ENCODE measurements at places on chromosomes 7 and 10.

DNA sequence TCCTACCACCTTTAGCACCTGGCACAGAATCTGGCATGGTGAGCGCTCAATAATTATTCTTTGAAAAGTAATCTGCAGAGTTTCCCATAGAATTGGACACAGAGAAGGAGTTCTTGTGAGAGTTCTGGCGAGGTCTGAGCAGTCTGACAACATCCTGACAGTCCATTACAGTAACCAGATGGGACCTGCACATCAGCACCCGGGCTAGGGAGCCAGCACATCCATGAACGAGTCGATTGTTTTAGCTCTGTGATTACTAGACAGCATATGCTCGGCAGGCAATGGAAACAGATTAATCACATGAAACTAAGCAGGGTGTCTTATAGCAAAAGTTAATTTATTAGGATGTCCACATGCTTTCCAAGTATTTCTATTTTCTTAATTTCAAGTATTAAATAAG is 96.7 kb downstream of the SEMA3D start:
- DNase-seq = no peak

DNA sequence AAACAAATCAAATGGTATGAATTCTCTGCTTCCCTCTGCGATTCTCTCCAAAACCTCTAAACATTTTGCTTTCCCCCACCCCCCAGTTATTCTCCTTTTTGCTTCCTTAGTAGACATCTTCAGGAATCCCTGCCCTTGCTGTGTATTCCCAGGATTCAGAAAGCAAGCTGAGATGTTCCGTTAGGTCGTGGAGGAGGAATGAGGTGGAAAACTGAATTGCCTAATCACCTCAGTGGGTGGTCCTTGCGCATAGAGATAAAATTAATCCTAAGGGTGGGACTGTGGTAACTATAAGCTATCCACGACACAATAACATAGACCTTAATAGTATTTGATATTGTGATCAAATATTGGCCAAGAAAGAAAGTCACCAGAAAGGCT is 49.1 kb upstream of the SEMA3C start:
- no peak for DNase-seq

- peak; percentile 24 for DNase-seq
These were observed 579 bp downstream of the RBM33 start for GRCh38 chr7:155644971-155645509.

DNA sequence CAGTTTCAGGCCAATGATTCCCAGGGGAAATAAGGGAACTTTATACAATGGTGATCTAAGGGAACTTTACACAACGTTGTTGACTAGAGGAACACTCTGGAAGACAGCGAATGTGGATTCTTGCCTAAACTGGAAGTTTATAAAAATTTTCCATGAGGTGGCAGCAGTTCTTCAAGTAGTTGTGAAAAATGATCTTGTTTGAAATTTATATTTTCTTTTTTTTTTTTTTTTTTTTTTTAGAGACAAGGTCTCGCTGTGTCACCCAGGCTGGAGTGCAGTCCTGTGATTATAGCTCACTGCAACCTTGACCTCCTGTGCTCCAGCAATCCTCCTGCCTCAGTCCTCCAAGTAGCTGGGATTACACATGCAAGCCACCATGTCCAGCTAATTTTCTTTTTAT is 32.1 kb upstream of the GTF2I start:
- no peak for DNase-seq

DNA sequence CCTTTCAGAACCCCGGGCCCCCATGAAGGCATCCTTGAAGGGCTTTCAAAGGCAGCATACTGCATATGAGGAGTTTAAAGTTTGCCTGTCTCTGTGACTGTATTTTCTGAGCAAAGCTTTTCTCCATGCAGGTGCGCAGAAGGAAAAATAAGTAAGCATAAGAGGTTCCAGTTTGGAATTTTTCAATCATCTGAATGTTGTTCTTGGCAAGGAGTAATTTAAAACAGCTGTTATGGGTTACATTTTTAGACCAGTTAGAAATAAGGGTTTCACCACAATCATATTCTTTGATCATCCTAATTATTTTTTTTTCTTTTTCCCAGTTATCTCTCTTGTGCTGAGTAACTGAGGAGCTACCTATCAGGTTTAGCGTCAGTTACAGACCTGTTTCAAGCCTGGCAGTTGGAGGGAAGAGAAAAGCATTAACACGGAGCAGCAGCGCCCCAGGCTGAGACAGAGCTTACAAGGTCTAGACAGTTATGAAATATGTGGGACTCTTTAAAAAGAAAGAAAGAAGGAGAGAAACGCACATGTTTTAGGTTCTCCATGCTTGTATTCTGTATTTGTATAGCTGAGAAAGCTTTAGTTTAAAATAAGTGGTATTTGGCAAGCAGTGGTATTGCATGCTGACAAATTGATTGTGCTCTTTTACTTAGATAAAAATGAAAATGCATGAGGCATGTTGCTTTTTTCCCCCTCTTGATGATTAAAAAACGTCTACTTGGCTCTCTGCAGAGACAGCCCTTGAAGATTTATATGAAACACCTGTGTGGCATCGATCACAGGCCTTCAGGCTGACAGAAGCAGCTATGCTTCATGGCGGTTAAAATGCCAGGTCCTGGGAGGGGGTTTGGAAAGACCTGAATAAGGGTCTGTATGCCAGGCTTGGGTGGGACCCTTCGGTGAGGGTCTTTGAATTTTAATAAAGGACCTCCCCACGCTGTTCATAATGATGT is 157.6 kb downstream of the GRK5 start:
- DNase-seq = no peak

GRCh38 chr10:10353326-10353868 is 664.3 kb upstream of the CELF2 start:
- peak; percentile 11 for DNase-seq

DNA sequence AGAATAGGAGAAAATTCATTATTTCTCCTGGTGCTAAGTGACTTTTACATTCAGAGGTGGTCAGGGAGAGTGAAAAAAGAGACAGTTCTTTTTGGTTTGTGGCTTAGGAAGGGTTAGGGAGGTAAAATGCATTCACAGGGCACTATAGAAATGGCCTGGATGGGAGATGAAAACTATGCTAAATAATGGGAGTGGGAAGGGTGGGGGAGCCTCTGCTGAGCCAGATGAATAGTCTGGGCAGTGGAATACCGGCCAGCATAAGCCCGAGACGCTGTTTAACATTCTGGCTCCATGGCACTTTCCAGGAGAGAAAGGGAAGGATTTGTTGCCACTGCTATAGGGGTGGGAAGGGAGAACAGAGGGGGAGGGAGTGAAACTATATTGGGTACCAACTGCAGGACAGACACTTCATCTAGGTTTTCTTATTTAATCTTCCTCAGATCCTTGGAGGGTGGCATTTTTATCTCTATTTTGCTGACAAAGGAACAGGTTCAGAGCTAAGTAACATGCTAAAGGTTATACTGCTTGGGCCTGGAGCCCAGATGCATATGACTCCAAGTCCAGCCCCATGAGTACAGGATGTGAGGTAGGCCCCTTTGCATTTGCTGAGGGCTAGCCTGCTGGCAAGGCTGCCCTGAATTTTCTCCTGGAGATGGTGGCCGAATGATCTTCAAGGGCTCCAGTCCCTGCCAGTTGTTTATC is 372.4 kb downstream of the CCSER2 start:
- DNase-seq = no peak

DNA sequence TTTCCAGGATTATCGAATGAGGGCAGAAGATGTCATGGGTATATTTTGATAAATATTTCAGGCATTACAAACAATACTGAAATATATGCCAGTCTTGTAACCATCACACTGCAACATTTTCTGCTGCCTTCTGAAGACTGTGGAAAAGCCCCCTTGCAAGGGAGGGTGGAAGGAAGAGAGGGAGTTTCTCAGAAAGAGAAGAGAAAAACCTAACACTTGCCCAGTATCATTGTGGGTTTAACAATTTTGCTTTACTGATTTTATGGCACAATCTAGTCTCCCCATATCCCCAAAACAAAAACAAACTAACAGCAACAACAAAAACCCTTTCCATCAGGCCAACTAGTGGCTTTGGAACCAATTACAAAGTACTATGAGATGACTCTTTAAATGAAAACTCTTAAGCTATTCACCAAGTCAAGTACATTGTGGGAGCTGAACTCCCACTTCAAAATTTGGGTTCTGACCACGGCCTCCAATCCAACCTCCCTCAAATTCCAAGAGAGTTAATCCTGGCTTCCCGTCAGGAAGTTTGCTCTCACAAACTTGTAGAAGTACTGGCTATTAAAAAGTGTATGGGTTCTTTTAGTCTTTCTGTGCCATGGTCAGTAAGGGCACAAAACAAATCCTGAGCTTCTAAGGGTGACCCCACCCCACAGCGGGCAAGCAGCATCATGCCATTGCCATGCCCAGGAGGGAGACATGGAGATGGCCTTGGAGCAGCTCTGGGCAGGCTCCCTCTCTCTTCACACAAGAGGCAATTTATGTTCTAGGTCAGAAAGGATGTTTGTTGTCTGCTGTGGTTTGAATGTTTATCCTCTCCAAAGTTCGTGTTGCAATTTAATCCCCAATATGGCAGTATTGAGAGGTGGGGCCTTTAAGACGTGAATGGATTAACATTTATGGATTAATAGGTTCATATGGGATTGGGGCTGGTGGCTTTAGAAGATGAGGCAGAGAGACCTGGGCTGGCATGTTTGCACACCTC is 96.3 kb downstream of the JAZF1 start:
- DNase-seq = no peak

DNA sequence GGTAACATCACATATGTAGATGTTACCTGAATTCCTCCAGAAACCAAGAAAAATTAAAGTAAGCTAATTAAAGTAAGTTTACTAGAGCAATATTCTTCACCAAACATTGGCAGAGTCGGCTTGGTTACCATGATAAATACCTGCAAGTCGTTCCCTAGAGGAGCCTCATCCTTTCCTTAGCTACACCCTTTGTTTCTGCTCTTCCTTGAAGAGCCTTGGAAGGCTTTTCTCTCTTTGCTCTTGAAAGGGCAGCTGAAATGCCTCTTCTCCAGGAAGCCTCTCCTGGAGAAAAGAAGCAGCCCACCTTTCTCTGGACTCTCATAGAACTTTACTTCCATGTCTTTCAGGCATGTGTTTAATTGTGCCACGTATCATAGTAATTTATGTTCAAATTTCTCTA is 34.9 kb upstream of the CALD1 start:
- DNase-seq = no peak

DNA sequence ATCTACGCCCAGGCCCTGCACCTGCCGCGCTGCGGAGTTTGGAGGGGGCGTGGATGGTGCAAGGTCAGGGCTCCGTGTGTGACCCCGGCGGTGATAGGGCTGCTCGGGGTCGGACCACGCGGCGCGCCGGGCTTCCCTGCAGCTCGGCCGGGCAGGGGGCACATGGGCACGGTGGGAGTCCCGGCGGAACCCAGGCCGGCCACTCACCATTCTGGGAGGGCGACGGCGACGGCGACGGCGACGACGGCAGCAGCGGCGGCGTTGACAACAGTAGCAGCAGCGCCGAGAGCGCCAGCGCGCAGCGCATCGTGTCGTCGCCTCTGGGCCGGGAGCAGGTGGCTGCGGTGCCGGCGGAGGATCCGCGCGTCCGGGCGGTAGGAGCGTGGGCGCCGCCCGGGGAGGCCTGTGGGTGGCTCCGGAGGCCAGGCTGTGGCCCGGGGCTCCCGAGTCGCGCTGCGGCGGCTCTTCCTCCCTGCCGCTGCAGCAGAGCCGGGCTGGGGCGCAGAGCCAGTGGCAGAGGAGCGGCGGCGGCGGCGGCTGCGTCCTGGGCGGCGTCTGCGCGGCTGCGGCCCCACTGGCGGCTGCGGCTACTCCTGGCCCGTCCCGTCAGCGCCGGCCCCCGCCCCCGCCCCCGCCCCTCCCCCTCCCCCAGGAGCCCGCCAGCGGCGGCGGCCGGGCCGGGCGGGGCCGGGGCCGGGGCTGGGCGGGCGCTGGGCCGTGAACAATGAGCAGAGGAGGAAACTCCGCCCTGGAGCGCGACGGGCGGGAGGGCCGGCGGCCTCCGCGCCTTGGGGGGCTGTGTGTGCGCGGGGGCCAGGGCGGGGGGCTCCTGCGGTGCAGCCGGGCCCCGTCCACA is at the start of gene PODXL:
Gene PODXL (minus strand): TSS at position 576 of the 856 bp plus-strand sequence. CDS start 269 bp downstream, at position 307.
- peak; percentile 75 for DNase-seq

DNA sequence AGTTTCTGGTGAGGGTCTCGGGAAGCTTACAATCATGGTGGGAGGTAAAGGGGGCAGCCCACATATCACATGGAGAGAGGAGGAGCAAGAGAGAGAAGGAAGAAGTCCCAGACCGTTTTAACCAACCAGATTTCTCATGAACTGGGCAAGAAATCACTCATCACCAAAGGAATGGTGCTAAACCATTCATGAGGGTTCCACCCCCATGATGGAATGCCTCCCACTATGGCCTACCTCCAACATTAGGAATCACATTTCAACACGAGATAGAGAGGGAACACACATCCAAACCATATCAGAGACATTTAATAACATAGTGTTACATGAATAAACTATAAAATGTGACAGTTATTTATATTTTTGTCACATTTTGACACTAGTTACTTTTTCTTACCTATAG is 214.8 kb upstream of the MAGI2 start:
- DNase-seq = no peak

DNA sequence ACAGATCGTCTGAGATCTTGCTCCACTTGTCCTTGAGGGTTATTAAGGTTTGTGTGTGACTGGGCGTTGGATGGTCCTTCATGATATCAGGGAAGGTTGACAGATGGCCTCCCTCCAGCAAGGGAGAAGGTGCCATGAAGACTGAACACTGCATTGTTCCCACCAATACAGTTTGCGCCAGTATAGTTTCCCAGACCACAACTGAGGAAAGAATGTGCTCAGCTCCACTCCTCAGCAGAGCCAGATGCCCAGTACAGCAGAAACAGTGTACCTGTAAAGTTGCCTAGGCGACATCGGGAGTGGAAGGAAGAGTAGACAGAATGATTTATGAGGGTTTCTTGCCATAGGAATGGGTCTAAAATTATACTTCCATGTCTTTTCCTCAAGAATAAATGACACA is 137.5 kb downstream of the ST7 start:
- no peak for DNase-seq

- no peak for DNase-seq
These were observed 86.8 kb downstream of the NPTX2 start for GRCh38 chr7:98703916-98704315.

DNA sequence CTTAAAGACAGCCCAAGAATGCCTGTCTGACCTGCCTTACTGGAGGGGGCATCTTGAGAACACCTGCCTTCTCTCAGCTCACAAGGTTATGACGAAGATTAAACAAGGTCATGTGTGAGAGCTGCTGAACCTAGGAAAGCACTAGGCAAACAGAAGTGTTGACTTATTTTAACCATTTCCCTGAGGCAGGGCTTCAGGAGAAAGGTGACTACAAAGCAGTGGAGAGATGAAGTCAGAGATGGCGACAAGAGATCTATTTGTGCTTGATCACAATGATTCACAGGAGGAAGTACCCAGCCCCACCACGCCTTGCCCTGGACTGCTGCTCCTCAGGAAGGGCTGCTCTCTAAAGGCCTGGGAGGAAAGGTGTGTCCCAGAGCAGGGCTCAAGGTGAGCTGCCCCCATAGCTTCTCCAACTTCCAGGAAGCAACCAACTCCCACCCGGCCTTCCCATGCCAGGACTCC is 27.8 kb downstream of the STN1 start:
- no peak for DNase-seq

- peak; percentile 88 for DNase-seq
These were observed 439 bp upstream of the EMX2 start for GRCh38 chr10:117541909-117542705.

Measured in neuronal stem cell (in vitro differentiated cells).